Activated naive CD8-positive, alpha-beta T cell treated with anti-CD3 and anti-CD28 coated beads, Interleukin-2, amount 10 ng/mL, durations not matched to agents 7 days and 5 days (primary cell): ENCODE measurements at places on chromosomes 4 and X. TPM values are rescaled to one million over a fixed set of nuclear protein-coding genes. Genes with fewer than 3 reads are reported as not detected.

The COL4A6 gene
- not detected for total RNA-seq

The TMPRSS11F gene
- not detected for total RNA-seq

The ARHGAP4 gene
- 356 TPM for total RNA-seq

The F11 gene
- total RNA-seq = not detected

The KDR gene
- total RNA-seq = not detected

The XK gene
- not detected for total RNA-seq

The UNC5C gene
- not detected for total RNA-seq

The CXorf58 gene
- total RNA-seq = not detected

The GABRA4 gene
- not detected for total RNA-seq

The LCORL gene
- 18.1 TPM for total RNA-seq

The ETDB gene
- total RNA-seq = not detected

The CCDC160 gene
- not detected for total RNA-seq
